ENCODE measurements at places on chromosomes 7 and 10.

GRCh38 chr7:35676211-35676610 is 18.7 kb downstream of the HERPUD2 start:
- no peak for DNase-seq

- no peak for DNase-seq
Observed at GRCh38 chr10:122020226-122020625, 31.3 kb downstream of the TACC2 start.

DNA sequence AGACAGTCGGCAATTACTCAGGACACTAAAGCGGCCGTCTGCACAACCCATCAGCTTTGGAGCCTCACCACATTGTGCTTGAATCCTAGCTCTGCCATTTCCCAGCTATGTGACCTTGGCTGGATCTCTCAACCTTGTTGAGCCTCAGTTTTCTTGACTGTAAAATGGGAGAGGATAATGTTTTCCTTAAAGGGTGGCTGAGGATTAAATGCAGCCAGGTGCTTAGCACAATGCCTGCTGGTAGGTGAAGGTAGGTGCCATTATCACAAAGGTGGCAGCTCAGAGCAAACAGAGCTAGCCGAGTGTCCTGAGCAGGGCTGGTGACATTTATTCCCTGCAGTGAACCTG is 508.5 kb upstream of the ZMIZ1 start:
- DNase-seq = no peak

- peak; percentile 77 for DNase-seq
Observed at GRCh38 chr10:63106111-63106755, 26.9 kb upstream of the NRBF2 start.

GRCh38 chr7:128437426-128438332 is 18.0 kb upstream of the HILPDA start:
- no peak for DNase-seq

- DNase-seq = no peak
Observed at GRCh38 chr10:14259696-14260566, 70.8 kb downstream of the FRMD4A start.

GRCh38 chr10:75695994-75696393 is 264.6 kb downstream of the LRMDA start:
- no peak for DNase-seq

GRCh38 chr7:30363778-30364563 is 79.6 kb downstream of the ZNRF2 start:
- no peak for DNase-seq

GRCh38 chr10:30999070-30999712 is 32.5 kb downstream of the ZNF438 start:
- DNase-seq = no peak

DNA sequence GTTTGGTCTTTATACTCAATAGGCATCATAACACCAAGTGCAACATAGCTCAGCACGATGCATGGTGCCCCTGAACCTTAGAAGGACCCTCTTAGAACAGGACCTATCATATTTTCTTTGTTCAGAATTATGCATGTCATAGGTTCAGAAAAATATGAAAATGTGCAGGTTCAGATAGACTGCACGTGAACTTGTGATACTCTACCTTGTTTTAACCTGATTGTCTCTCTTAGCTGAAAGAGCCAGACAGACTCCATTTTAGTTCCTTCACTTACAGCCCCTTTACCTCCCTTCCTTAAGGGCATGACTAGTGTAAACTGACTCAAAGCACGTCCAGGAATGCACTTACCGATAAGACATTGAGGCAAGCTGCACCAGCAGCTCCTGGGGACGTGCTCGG is 35.1 kb downstream of the MYOF start:
- DNase-seq = no peak

DNA sequence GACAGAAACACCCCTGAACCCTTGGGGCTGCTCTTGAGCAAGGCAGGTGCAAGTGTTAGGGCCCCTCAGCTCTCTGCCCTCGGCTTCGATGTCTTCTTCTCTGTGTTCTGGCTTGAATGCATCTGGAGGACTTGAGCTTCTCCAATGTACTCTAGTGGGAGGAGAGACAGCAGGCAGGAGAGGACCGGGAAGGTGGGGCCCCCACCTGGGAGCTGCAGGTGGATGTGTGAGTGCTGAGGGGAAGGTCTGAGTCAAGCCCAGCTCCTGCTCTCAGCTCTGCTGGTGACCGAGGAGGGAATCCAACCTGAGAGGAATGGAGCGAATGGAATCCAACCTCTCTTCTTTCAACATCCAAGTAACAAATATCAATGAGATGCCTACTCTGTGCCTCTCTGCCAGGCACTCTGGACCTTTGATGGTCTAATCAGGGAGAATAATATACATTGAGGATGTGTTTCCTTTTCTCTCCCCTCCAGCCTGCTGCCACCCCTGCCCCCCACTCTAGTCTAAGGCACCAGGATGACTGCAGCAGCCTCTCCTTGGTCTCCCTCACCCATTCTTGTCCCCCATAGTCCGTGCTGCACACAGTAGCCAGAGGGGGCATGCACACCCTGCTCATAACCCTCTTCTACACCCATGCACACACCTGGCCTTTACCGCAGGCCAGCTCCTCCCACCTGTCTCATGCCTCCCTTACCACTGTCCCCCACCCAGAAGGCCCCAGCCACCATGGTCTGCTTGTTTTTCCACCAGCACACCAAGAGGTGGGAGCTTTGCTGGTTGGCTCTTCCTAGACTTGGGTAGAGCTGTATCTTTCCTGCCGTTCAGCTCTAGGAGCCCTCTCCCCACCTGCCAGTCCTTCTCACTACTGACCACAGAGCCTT is 13.6 kb downstream of the TBATA start:
- peak; percentile 66 for DNase-seq

GRCh38 chr10:4780782-4781181 is 45.2 kb upstream of the AKR1E2 start:
- DNase-seq = no peak

DNA sequence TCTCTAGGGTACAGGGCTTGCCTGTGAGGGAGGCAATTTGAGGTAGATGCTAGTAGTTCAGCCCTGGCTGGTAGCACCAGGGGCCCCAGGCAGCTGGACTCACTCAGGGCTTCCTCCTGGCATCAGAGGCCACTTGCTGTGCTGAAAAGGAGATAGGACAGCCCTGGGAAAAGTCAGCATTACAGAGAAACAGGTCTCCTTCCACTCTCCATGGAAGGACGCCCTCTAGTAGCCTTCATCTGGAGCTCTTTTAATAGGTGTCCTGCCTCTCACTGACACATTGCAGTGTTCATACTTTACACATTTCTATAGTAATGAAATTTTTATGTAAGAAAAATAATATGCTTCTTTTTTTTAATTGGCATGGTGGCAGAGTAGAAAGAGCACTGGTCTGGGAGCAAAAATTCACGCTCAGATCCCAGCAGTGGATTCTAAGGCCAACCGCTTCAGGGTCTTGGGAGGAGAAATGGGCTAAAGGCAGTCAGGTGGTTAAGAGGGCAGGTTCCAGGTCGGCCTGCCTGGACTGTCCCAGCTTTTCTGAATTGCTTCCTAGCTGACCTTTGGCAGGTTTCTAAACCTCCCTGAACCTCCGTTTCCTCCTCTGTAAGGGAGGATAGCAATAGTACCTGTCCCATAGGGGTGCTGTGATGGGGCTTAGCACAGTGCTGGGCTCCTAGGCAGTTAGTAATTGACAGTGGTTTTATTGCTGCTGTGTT is 35.8 kb downstream of the AIFM2 start:
- peak; percentile 15 for DNase-seq
